Hematopoietic multipotent progenitor cell treated with erythropoietin and hydrocortisone succinate and interleukin-3 and kit ligand, for 15 days (in vitro differentiated cells): ENCODE measurements at places on chromosomes 3 and 15.

GRCh38 chr3:146783446-146783845 lies 178.3 kb upstream of the PLSCR5 start:
- DNase-seq: no peak

DNA sequence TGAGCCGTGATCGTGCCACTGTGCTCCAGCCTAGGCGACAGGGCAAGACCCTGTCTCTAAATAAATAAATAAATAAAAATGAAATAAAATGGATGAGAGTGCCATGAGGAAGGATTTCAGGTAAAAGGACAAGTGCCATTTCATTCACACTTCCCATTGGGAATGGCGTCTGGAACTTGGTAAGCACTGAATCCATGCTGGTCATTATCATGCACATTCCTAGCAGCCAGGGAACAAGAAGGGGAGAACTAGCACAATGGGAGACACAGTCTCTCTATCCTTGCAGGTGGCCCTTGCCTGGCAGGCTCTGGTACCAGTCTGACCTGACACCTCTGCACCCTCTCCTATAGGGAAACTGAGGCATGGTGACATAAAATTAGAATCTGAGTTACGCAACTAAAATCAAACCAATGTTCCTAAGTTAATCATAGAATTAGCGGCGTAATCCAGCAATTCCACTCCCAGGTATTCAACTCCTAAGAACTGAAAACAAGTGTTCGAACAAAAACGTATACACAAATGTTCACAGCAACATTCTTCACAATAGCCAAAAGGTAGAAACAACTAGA lies 70.8 kb upstream of the MFGE8 start:
- no peak for DNase-seq

- peak; percentile 90 for DNase-seq
Observed at GRCh38 chr15:75335705-75336355, at the start of gene COMMD4. Gene COMMD4, plus strand, starts transcription at chr15:75336063. Its CDS starts 27 bp downstream, at chr15:75336090.

GRCh38 chr15:81939604-81940440 lies 106.0 kb downstream of the MEX3B start:
- peak; percentile 59 for DNase-seq

DNA sequence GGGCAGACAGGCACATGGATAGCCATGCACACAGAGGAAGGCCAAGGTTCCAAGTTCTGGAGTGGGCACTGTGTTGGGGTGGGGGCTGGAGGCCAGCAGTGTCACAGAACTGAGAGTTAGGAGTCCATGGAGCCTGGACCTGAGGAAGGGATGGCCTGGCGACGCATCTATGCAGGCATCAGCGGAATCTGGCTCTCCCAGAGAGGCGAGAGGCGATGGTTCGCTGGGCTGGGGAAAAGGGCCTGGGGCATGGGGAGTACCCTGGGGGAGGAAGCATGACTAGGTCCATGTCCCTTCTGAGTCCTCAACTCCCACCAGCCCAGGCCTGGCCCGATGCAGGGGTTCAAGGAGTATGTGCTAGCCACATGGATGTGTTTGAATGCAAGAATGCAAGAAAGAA lies 192.8 kb upstream of the LINGO1 start:
- DNase-seq: no peak

GRCh38 chr3:197168606-197169005 lies 129.8 kb downstream of the DLG1 start:
- no peak for DNase-seq

- DNase-seq: no peak
Observed at GRCh38 chr15:56244038-56244810, 545 bp upstream of the RFX7 start.

DNA sequence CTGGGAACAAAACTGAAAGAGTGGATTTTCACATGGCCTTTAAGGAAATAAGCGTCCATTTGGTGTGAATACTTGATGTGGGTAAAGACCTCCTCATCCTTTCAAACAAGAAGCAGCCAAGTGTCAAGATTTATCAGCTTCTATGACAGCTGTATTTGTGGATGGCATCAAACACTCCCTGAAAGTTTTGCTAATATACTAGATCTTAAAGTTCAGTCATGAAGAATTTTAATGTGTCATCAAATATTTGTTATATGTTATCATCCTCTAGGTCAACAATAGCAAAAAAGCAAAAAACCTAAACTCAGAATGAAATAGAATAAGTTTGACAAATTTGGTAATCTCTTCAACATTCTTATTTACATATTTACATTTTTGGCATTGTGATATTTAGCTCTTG lies 29.1 kb upstream of the LYSMD4 start:
- DNase-seq: no peak

DNA sequence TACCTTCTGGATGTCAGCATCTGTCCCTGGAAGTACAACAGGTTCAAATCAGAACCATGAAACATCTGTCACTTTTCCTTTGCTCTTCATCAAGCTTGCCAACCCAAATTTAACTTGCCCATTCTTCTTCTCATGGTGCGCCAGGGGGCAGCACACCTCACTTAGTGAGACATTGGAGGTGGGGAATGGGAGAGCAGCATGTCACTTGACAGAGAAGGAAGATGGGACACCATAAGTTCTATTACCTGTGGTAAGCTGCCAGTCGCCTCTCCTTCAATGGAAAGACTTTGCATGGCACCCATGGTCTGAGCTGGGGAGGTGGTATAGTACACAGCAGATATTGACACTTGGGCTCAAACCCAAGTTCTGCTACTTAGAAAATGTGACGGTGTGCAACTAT lies 2.9 kb downstream of the SCN5A start:
- DNase-seq: peak; percentile 25

- DNase-seq: no peak
Observed at GRCh38 chr3:153679714-153680113, 441.5 kb upstream of the ARHGEF26 start.

GRCh38 chr3:32888739-32889138 lies 62.7 kb upstream of the CCR4 start:
- DNase-seq: no peak

GRCh38 chr15:70086636-70087035 lies 11.1 kb downstream of the TLE3 start:
- DNase-seq: peak; percentile 16

DNA sequence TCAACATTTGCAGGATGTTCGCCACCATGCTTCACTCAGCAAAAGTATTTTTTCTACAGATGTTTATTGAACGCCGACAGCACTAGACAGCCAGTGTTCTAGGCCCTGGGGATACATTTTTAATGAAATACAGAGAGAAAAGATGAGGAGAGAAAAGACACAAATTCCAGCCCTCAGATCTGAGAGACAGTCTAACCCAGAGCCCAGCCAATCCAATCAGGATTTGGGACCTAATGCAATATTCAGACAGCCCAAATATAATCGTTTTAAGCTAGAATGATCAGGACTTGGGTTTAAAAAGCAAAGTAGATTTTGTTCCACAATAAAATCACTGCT lies 174.8 kb downstream of the SLCO3A1 start:
- DNase-seq: no peak

DNA sequence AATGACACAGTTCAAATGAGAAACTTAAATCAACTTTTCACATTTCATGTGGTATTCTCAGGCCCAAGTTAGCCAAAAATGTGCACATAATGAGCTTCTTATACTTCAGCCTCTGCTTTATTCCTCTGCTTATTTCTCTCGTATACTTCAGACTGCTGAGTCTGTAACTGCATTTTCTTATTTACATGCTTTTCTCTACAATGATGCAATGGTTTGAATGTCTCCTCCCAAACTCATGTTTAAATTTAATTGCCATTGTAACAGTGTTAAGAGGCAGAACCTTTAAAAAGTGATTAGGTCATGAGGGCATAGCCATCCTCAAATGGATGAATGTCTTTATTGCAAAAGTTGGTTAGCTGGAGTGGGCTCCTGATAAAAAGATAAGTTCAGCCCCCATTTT lies 184.2 kb downstream of the SUCLG2 start:
- DNase-seq: no peak

DNA sequence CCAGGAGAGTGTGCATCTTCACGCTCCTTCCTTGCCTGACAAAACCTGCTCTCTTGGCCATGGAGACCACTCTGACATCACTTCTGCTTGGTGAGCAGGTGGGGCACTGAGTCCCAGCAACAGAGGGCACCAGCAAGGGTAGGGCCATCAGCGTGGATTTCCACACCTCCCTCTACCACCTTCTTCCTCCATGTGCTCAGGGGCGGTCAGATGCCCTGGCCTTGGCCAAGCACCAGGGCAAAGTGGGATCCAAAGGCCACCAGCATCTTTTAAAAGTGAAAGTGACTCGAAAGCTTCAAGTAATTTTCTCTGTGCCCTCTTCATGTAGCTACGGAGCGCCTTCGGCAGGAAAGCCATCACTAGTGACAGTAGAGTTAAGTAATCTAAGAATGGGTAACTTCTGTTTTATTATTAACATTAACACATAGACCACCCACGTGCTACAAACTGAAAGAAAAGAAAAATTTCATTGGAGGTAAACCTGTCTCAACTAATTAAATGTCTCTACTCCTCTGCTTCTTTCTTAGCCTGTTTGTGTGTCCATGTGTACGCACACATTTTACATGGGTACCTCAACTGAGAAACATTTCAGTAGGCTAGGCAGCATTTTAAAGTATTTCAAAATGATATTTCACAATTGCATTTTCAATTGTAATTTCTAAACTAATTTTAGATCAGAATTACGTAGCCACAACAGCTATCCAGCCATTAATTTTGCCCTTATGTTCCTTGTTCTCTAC lies 57.9 kb downstream of the CHSY1 start:
- no peak for DNase-seq

DNA sequence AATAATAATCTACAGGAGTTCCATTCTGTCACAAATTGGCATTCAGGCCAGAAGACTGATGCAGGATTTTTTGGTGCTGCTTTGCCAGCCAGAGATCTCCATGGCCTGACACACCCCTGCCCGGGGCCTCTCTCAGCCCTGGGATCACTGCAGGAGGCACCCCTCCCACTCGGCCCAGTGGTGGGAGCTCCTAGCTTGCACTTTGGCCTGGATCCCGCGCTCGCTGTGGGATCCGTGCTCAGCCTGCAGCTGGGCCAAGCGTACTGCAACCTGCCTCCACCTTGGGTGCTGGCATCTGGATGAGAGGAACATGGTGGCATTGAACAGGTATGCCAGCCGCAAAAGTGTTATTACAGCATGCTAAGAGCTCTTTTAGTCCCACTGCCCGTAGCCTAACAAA lies 656.7 kb upstream of the CCDC54 start:
- no peak for DNase-seq

DNA sequence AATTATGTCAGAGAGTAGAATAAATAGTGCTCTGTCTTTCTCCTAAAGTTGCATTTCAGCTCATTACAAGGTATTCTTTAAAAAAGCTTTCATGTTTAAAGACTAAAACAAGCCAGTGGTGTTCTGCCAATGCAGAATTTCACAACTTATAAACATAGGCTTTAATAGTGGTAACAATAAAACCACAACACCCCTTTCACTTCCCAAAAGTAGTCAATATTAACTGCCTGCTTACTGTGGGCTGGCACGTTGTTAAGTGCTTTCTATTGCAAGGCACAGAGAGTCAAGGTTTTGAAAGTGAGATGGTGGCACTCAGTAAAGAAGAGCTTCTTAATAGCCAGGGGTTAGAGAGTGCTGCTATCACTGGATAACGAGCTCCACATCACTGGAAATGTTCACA lies 8.4 kb upstream of the RTP1 start:
- no peak for DNase-seq

- DNase-seq: no peak
Observed at GRCh38 chr15:67105065-67105951, 39.9 kb downstream of the SMAD3 start.

GRCh38 chr3:43949594-43949993 lies 258.9 kb downstream of the ABHD5 start:
- DNase-seq: no peak

DNA sequence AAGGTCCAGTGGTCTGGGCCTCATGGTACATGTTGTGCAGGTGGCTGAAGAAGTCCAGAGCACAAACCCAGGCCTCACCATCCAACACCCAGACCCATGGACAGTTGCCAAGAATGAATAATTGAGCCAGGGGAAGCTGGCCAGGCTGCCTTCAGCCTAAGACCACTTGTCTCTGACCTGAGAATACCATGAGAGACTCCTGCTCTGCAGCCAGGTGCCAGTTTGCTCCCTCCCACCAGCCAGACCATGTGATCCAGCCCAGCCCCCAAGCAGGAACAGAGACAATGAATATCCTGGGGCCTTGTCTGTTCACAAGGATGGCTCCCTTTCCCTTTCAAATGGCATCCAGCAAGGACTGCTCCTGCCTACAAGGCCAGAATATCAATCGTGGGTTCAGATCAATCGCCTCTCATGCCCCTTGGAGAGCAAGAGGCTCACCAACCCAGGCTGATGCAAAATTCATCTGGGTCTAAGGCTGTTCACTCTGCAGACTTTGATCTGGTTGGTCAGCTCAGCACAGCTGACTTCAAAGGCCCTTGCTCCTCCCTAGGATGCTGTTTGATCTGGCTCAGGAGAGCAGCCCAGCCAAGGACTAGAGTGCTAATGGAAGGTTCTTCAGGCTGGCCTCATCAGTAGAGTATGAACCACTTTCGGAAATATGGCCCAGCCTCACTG lies 13.4 kb downstream of the TRAIP start:
- DNase-seq: no peak

GRCh38 chr15:24734396-24734795 lies 58.8 kb downstream of the NPAP1 start:
- DNase-seq: no peak

DNA sequence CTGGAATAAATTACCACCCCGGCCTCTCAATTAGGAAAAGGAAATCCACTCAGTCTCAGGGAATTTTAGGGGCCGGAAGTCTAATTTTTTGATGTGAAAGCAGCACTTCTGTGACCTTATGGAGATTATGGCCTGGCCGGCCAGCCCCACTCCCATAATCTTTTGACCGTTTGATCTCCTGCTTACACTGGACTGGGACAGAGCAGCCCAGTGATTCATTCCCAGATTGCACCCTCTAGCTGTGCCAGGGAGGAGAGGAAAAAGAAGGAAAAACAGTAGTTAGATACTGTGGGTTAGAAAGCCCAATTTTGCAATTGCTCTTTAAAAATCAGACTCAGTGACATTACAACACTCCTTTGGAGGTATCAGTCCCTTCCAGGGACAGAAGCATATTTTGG lies 32.4 kb downstream of the GJD2 start:
- no peak for DNase-seq

GRCh38 chr3:175573226-175573625 lies 714.1 kb downstream of the NAALADL2 start:
- DNase-seq: no peak

DNA sequence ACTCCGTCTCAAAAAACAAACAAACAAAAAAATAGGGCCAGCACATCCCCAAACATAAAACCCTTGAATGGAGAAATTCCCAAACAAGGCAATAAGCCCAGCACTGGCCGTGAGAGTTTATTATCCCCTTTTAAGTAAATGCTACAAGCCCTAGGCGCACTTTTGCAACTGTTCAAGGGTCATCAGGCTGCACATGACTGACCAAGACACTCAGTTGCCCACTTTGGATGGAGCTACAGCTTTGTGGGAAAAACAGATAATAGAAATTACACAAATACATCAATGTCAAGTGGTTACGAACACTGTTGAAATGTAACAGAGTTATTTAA lies 33.7 kb upstream of the ZNF445 start:
- no peak for DNase-seq
